Kidney (tissue), 22 donors: ENCODE measurements at places on chromosomes 2 and 18. TPM values are rescaled to one million over a fixed set of nuclear protein-coding genes. Genes with fewer than 3 reads are reported as not detected.

GRCh38 chr2:134421556-134422328, 167.9 kb downstream of the MGAT5 start:
- no peak for DNase-seq

DNA sequence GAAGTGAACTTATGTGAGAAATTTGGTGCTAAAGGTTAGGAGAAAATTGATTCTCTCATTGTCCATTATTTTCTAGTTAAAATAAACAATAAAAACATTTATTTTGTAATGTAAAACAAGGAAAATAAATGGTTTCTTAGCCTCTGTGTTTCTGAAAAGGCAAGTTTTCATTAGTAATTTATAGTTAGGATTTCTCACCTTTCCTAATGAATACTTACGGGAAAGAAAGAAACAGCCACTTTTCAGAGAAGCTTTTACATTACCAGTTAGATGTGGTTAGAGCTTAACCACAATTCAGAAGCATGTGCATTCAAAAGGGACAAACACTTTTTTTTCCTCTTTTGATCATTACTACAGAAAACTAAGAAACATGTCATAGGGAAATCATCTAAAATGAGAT, 18.8 kb downstream of the NEMP2 start:
- no peak for DNase-seq

- DNase-seq = no peak
These were observed 124.2 kb downstream of the CABYR start for GRCh38 chr18:24263050-24263449.

- DNase-seq = no peak
These were observed 7.9 kb downstream of the ALPP start for GRCh38 chr2:232386490-232386739.

DNA sequence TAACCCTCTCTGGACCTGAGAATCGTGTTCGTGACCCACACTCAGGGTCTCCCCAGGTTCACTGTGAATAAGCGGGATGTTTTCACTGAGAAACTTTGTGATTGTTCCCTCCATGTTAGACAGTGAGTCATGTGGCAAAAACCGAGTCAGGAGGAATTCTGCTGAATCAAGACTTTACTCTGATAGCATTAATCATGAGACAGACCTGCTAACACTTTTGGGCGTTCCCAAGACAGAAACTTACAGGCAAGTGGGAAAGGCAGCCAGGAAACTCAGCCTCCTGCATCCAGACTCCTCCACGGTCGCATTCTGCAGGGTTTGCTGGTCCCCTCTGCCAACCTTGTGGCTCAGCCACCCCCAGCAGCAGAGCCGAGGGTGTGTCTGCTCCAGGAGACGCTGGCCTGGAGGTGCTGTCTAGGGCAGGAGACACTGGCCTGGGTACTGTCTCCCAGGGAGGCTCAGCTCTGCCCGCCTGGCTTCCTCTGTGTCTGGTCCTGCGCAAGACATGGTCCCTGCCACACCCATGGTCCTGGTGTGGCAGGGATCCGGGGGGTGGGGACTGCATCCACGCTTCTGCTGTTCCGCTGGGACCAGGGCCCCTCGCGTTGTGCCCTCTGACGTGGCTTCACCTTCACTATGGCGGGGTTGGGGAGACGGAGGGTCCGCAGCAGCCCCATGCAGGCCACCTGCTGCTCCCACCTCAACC, 177.4 kb downstream of the TWIST2 start:
- no peak for DNase-seq

GRCh38 chr2:85554980-85555612, 6.2 kb downstream of the GGCX start:
- DNase-seq = no peak

- no peak for DNase-seq
These were observed 329.7 kb downstream of the FSIP2 start for GRCh38 chr2:186068139-186068801.

GRCh38 chr2:42812899-42813479, 20.6 kb upstream of the HAAO start:
- DNase-seq = no peak

GRCh38 chr2:200622106-200622505, 36.3 kb downstream of the AOX1 start:
- DNase-seq = no peak

- DNase-seq = no peak
These were observed 58.4 kb downstream of the KIF5C start for GRCh38 chr2:148933456-148933855.

- DNase-seq = no peak
These were observed 97.3 kb upstream of the ST3GAL5 start for GRCh38 chr2:85986121-85986520.

- DNase-seq = no peak
These were observed 534.9 kb downstream of the SLC4A3 start for GRCh38 chr2:220162320-220162719.

- no peak for DNase-seq
These were observed 67.0 kb upstream of the LYPD6B start for GRCh38 chr2:148971547-148971946.

DNA sequence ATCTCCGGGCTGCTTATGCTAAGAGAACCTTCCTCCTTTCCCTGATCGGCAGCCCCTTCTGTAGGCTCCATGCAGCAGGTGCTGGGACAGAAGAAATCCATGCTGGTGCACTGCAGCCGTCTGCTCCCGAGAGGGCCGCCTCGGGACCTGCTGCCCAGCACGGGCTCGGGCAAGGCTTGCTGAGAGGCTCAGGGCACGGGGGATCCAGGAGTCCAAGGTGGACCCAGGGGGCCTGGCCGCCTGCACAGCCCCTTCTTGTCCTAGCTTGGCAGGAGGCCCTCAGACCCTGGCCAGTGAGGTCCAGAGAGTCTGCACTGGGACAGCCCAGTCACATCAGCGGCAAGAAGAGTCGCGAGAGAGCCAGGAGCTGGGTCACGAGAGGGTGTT, 13.3 kb upstream of the DUSP2 start:
- DNase-seq = no peak

GRCh38 chr18:77178559-77178958, 46.0 kb upstream of the MBP start:
- DNase-seq = no peak

DNA sequence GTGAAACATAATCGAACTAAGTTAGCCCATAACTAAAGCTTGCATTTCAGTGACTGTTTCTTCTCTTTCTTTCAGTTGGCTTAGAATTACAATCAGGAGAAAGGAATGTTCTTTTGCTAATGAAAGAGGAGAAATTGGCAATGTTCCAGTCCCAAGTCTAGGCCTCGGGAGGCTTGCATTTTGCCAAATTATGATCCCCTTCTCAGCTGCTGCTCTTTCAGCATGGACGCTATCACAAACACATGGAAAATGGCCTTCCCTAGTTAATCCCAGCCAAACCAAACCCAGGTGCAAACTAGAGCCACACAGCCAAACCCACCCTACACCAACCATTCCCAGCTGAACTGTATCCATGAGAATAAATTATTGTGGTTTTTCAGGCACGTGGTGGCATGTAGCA, 605.2 kb upstream of the LRRTM4 start:
- no peak for DNase-seq

DNA sequence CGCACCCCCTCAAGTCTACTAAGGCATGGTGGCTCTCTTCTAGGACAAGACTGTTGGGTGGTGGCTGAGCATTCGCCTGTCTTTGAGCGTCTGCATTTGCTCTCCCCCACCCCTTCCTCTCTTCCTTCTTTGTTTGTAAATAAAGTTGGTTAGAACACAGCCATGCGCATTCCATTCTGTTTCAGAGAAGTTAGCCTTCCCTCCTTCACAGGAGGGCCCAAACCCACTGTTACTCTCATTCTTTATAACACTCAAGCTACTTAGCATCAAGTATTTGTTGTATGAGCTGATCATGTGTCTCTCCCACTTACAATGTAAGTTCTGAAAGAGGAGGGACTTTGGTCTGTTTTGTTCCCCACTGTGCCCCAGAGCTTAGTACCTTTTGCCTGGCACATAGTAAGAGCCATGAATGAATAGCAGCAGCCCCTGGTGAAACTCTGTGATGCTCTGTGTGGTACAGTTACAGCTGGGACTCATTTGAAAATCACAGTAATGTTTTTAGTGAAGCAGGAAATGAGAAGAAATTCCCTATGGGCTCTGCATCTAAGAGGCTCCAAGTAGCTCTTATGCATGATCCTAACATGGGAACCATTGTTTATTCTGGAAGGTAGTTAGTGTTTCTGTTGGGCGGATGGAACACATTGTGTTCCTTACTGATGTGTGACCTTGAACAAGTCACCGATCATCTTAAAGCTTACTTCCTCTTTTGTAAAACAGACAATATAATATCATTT, 7.7 kb downstream of the MGAT5 start:
- no peak for DNase-seq

DNA sequence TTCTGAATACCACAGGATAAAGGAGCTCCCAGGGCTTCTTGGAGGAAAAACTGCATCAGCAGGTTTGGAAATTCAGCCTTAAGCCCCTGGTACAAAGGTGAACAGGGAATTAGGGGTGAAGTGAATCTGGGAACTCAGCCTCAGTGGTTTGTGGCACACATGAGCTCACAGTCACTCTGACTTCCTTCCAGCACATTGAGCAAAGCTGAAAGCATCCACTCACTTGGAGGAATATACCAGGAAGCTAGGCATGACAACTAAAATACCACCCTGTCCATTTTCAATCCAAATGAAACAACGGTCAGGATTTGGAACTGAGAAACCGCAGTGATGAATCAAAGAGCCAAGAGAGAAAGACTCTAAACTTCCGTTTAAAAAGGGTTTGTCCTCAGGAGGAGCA, 216.1 kb downstream of the ICOS start:
- no peak for DNase-seq

DNA sequence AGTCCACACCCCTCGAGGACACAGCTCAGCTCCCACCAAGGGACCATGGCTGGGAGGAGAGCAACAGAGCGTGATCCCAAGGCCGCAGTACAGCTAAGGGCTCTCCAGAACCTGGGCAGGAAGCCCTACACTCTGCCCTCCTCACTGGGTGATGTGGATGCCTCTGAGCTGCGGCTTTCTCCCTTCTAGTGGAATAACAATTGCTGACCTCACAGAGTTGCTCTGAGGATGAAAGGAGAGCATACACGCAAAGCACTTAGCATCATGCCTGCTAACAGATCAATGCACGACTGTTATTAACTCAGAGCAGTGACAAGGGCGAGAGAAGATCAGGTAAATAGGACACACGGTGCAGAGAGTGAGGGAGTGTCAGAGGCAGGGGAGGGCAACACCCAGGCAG, 74.2 kb downstream of the ZFP36L2 start:
- DNase-seq = no peak

DNA sequence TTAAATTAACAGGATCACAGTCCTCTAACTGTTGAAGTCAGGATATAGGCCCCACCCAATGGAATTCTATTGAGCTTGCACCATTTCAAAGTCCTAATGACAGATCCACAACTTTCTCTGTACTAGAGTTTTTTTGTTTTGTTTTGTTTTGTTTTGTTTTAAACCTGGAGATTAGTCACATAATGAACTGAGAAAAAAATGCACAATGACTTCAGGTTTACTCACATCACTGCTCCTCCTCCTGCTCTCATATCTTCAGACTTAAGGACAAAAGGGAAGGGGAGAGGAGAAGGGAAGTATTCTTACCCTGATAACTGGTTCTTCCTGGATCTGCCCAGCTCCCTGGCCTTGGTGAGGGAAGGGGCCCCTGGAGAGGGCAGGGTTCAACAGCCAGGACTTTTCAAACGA, 208.2 kb upstream of the EPHA4 start:
- DNase-seq = no peak

DNA sequence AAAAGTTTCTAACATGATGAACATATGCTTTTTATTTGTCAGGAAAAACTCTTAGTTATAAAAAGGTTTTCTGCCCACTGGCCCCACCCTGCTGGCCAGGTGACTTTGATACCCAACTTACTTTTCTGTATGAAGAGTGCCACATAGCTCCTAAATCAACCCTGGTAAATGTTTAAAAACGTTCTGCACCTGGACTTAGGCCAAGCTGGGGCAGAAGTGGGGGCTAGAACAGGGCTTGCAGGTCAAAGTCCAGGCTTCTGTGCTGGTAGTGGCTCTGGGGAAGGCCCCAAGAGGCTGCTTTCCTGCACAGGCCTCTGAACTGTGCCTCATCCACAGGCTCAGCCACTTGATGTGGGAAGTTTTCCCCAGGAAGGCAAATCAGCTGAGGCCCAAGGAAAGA, 171.7 kb downstream of the ANKRD30B start:
- no peak for DNase-seq

DNA sequence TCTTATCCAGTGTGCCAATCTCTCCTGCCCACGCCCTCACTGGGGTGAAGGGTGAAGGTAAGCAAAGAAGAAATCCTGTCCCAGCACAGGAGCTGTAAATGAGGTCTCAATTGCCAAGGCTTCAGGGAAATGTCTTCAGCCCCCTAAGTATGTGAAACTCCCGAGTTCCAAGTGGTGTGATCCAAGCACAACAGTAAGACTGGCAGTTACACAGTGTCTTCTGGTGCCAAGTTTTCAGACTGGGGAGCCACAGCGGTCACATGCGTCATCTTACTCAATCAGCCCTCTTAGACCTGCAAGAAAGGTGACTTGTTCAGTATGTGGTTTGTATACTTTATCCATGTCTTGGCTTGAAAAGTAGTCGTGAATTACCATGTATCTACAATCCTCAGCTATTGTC, 55.0 kb upstream of the SPRED2 start:
- no peak for DNase-seq

GRCh38 chr2:186347472-186347871, 138.6 kb upstream of the ZC3H15 start:
- no peak for DNase-seq

DNA sequence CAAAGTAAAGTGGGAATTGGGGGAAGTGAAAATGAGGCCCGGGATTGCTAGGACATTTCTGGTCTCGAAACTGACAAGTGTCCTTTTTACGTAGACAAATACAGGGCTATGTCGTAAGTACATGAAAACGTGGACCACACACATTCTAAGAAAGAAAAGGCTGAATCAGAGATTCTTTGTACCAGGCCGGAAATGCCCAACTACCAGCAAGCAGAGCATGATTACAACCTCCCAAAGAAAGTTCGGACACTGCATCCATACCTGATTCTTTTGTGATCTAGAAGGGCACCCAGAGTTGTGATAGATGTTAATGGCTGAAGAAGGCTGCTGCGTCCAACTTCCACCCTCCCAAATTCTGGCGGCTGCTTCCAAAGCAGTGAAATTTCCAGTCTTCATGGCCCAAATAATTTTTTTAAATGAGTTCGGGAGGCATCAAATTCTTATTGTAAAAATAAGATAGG, 1.7 kb downstream of the RBMS1 start:
- peak; percentile 67 for DNase-seq

- DNase-seq = no peak
These were observed 2.2 kb upstream of the CTDSP1 start for GRCh38 chr2:218397463-218397819.

- DNase-seq = no peak
These were observed 207.7 kb upstream of the CRIM1 start for GRCh38 chr2:36147670-36148390.

- no peak for DNase-seq
These were observed 251.4 kb downstream of the GLI2 start for GRCh38 chr2:120986898-120987650.

GRCh38 chr2:157363612-157364101, 38.0 kb upstream of the ERMN start:
- no peak for DNase-seq

ARL4C gene
- polyA plus RNA-seq = 2.7 TPM

KHK gene
- 538 TPM for polyA plus RNA-seq

VWA3B gene
- polyA plus RNA-seq = not detected

CNTNAP5 gene
- not detected for polyA plus RNA-seq

SCN9A gene
- 0.99 TPM for polyA plus RNA-seq

UGT1A4 gene
- 0.84 TPM for polyA plus RNA-seq

KRCC1 gene
- 26.3 TPM for polyA plus RNA-seq

GCG gene
- polyA plus RNA-seq = not detected

CLEC4F gene
- not detected for polyA plus RNA-seq

CAPN14 gene
- polyA plus RNA-seq = 0.22 TPM

CCDC68 gene
- polyA plus RNA-seq = 2.6 TPM

CACNB4 gene
- polyA plus RNA-seq = 1.3 TPM
